SK-N-DZ (cell line): ENCODE measurements at places on chromosomes 7 and 10.

GRCh38 chr10:33493497-33493896 lies 159.0 kb upstream of the NRP1 start:
- DNase-seq: no peak

DNA sequence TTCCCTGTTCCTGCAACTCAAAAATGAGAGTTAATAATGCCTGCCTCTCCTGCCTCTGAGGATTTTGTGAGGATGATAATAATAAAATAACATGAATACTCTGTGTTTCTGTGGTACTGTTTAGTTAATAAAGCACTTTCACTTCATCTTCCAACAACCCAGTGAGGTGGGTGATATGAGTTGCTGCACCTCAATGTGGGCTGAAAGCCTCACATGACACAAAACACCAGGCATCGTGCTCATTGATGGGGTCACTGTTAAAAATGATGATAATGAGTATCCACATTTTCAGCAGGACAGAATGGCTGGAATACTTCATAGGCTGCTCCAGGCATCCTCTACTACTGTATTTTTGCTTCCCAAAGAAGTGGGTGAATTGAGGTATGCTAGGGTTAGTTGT lies 222.8 kb upstream of the NRP1 start:
- DNase-seq: no peak

- no peak for DNase-seq
Measured at GRCh38 chr7:84372155-84372621, 177.6 kb upstream of the SEMA3A start.

- no peak for DNase-seq
Measured at GRCh38 chr7:34973400-34973760, 63.9 kb downstream of the DPY19L1 start.
